Stimulated activated CD8-positive, alpha-beta memory T cell treated with anti-CD3 and anti-CD28 coated beads, Interleukin-7, amount 100 ng/mL, for 1 hour (primary cell): ENCODE measurements at places on chromosomes 4 and X.

GRCh38 chr4:180380733-180381132, 1862.5 kb upstream of the TENM3 start:
- no peak for DNase-seq

DNA sequence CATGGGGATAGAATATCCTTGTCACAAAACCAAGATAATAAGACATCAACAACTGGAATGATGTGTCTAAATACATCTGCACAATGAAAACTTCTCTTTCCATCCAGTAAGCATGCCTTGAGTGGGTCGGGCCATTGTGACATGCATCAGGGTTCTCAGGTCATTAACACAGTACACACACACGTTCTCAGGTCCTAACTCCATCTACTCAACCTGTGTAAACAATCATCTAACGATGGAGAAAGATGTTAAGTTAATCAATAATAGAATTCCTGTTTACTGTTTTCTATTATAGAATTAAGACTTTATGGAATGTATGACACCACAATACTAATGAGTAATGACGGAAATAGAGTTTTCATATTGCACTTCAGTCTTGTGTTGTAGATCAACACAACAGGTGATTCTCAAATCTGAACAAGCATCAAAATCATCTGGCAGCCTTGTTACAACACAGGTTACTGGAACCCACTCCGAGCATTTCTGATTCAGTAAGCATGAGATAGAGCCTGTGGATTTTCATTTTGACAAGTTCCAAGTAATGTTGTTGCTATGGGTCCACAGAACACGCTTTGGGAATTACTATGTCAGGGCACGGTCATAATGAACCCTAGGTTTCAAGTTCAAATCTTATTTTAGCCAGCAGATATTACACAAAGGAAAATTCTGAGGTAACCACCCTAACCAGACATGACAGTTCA, 315.8 kb upstream of the TEX13C start:
- DNase-seq, result no peak

- DNase-seq, result no peak
Measured at GRCh38 chr4:151600432-151600831, 160.4 kb downstream of the GATB start.

DNA sequence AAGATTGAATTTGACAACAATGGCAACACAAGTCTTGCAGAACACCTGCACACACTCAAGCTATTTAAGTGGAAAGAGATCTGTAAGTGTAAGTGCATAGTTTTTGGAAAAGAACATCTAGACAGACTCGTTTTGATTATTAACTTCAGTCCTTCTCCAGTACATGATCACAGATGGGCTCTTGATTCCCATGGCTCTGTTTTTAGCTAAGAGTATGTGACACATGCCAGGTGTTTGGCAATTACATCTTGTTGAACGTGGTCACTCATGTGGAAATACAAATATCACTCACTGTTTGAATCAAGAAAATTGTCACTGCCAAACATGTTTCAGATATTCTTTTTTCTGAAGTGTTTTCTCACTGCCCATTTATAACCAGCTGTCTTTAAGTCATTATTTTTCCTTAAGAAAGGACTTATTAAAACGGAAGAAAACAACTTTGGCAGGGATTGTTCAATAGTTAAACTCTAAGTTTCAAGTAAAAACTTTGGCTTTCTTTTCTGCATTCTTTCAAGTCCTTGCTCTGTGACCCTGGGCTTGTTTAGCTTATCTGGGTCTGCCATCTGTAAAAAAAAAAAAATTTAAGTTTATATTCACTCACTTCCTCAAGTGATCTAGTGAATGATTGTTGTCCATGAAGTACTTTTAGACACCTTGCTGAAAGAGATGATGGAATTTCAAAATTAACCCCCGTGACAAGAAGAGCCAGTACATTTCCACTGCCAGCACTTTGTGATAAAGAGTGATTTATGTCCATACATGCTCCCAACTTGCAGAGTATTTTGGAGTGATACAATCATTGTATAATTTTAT, 125.4 kb downstream of the ATXN3L start:
- DNase-seq, result no peak

- DNase-seq, result no peak
Measured at GRCh38 chr4:15084780-15085179, 82.5 kb downstream of the CPEB2 start.

DNA sequence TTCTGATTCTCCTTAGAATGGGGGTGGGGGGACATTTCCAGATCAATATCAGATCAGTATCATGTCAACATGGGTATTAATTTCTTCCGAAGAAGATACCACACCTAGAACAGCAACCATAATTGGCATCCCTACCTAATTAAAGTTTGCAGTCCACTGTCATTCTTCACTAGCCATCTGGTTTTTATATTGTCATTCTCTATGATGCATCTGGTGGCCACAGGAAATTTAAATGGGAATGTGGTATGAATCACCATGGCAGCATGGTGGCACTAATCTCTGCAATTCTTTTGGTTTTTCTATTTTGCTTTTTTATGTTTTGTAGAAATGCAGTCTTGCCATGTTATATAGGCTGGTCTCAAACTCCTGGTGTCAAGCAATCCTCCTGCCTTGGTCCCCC, 16.6 kb upstream of the UBE2D3 start:
- DNase-seq, result no peak

DNA sequence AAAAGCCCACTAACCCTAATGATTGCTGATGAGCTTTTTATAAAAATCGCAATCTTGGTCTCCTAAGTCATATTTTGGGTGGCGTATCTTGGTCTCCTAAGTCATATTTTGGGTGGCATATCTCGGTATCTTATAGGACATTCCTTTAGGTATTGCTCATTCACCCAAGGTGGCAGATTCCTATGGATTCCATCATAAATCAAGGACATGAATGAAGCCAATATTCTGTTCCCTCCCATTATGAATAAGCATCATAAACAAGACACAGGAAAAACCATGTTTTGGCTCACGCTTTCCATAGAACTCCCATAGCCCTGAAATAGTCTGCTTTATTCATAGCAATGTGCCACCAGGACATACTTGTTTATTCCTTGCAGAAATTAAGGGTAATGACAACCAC, 95.0 kb upstream of the CD99 start:
- no peak for DNase-seq

DNA sequence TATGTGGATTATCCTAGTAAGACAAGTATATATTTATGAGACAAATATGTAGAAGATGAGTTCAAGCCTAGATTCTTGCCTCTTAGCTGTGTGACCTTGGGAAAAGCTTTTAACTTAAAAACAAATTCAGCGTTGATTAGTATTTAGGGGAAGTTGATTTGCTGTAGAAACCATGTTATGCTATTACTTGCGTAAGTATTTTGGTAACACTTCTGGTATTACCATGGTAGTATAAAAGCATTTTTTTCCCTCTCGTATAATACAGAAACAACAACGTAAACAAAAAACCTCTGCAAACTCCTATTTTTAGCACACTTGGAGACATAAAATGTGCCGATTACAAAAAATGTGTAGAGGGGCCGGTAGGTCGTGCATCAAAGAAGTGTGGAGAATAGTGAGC, 33.2 kb downstream of the STAG2 start:
- DNase-seq, result no peak

- no peak for DNase-seq
Measured at GRCh38 chr4:86976801-86977485, 42.1 kb downstream of the AFF1 start.

DNA sequence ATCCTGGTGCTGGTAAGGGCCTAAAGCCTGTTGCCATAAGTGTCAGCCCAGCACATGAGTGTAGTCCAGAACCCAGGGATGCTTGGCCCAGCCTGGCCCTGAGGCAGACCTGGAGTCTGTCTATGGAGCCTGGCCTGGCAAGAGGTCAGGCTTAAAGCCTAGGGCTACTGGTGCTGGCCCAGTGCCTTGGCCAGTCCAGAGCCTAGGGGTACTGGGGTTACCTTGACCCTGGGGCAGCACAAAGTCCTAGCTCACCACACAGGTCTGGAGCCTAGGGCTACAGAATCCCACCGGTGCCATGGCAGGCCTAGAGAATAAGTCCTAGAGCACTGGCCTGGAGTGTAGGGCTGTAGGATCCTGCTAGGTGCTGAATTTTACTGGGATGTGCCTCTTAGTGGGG, 393.8 kb downstream of the MAGEE1 start:
- no peak for DNase-seq

GRCh38 chrX:9459186-9459748, 5.6 kb upstream of the TBL1X start:
- no peak for DNase-seq

GRCh38 chr4:40736910-40737309, 12.8 kb upstream of the NSUN7 start:
- no peak for DNase-seq

GRCh38 chr4:7390336-7390735, 44.4 kb downstream of the PSAPL1 start:
- DNase-seq, result no peak

DNA sequence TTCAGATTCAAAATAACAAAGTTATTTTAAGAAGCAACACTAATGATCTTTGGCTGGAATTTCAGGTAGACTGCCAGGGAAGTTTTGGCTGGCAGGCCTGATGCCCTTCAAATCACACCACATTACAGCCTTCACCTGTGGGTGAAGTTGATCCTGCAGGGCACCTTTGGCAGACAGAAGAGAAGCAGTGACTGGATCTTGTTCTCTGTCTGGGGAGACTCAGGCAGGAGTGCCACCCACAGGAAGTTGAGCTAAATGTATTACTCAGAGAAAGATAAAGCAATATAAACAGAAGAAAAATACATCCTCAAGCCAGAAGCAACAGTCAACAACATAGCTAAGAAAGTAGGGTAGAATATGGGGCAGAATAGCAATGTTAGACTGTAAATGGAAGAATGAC, 12.8 kb upstream of the CFAP299 start:
- DNase-seq, result no peak

DNA sequence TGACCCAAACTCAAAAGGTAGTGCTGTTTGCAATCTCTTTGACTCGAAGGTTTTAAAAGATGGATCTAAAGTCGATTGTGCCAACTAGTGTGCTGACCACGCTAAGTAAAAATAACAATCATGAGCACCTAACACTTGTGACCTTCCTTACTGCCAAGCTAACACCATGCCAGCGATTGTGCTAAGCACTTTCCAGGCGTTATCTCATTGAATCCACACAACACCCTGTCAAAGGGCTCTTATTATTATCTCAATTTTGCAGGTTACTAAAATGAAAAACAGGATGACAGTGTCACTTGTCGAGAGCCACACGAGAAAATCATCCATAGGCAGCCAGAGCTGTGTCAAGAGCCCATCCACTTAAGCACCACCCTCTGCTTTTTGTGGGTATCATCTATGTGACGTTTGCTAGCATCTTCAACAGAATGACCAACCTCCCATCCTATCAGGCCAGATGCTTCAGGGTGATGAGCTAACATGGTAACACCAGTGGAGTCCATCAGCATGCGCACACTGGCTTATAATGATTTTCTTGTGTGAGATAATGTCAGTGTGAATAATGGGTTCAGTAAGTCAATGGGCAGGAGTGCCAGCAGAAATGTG, 893 bp upstream of the GAB3 start:
- no peak for DNase-seq

DNA sequence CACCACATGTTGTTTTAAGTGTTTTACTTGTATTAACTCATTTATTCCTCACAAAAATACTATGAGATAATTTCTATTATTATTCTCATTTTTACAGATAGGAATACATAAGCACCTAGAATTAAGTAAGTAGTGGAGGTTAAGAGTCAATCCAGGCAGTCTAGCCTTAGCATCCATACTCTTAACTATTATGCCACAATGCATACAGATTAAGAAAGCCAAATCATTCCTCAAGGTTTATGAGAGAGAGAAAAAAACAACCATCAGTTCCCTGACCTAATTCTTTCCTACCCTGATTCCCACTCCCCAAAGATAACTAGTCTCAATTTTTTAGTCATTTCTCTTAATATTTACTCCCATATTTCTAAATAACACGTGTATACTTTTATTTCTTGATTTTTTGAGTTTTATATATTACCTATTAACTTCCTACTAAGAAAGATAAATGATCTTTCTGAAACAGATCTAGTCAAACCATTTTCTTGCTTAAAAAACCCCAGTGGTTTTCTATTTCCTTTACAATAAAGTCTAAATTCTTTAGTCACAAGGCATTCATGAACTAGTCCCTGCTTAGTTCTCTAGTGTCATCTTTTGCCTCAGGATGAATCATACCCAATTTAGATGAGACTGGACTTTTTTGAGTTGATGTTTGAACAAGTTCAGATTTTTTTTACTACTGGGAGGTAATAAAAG, 16.0 kb downstream of the UBA6 start:
- DNase-seq, result no peak

- DNase-seq, result no peak
Measured at GRCh38 chr4:96170198-96170597, 330.3 kb downstream of the PDHA2 start.

DNA sequence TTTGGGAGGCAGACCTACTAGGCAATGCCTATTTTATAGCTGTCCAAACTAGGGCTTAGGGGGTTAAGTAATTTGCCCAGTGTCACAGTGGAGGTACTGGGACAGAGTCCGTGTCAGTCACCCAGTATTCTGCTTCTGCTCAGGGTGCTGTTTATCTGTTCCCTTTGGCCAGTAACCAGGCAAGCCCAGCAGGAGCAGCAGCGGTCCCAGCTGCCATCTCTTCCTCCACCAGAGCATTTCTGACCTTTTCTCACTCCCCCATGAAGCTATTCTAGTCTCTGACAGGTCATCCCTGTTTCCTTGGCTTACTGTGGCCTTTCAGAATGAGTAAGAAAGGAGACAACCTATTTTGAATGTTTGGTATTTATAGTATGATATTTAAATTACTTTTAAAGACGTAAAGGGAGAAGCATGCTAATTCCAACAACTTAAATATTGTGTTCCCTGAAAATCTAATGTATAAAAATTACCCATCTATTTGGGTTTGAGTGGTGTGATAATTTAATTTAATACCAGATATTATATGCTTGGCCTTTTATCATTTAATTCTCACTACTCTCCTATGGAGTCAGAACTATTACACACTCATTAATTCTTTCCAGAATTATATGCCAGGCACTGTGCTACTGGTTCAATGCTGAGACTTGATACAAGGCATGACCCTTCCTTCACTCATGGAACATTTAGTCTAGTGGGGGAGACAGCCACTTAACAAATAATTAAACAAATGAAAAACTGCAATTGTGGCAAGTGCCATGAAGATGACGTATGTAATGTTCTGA, 60.6 kb downstream of the RPS6KA3 start:
- DNase-seq, result no peak

DNA sequence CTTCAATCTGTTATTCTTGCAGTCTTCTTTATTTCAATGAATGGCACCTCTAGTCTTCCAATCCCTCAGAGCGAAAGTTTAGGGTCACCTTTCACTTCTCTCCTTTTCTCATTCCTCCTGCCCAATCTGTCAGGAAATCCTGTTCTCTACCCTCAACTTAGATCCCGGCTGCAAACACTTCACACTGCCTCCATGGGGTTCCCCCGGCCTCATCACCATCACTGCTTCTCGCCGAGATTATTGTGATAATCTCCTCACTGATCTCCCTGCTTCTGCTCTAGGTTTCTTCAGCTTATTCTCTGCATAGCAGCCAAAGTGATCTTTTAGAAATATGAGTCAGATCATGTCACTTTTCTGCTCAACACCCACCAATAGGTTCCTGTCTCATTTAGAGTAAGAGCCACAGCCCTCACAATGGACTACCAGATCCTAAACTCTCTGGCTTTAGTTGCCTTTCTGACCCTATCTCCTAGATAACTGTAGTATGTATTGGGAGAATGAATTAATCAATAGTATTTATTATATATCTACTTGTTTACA, 43.6 kb upstream of the TBC1D9 start:
- no peak for DNase-seq
